ENCODE measurements at places on chromosomes 3 and 15.

DNA sequence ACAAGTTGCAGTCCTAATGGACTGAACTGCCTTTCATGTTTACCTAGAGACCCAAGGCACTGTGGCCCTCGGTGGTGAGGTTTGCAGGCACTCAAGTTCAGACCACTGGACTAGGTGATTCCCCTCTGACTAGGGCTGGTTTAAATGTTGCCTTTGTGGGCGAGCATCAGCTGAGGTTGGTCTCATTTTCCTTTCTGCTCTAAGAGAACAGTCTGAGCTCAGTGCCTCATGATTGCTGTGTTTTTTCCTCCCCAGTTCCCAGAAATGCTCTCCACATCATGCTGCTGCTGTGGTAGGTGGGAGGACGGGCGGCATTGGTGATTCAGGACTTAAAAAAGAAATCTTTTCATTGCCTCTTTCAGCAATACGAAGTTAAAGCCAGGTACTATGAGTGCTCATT is 237.2 kb downstream of the MBNL1 start:
- DNase-seq, result no peak

- DNase-seq, result no peak
Measured at GRCh38 chr3:181699171-181699903, 12.4 kb upstream of the SOX2 start.

- no peak for DNase-seq
Measured at GRCh38 chr15:49870472-49870871, 248.6 kb downstream of the ATP8B4 start.

DNA sequence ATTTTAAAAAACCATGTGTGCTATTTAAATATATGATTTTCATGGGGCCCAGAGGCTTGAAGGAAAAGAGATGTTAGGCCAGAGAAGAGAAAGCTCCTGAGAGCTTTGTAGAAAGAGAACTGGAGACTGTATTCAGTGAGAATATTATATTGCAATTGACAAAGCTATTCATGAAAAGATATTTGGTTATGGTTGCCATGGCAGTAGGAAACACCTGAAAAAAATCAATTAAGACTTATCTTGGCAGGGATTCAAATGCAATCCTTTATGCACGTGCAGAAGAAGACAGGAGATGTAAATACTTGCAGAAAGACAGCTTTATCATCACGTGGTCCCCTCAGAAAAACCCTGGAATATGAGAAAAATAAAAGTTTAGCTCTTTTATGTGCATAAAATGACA is 636.0 kb upstream of the TBL1XR1 start:
- DNase-seq, result no peak

- no peak for DNase-seq
Measured at GRCh38 chr3:121951291-121951919, 57.2 kb downstream of the SLC15A2 start.

DNA sequence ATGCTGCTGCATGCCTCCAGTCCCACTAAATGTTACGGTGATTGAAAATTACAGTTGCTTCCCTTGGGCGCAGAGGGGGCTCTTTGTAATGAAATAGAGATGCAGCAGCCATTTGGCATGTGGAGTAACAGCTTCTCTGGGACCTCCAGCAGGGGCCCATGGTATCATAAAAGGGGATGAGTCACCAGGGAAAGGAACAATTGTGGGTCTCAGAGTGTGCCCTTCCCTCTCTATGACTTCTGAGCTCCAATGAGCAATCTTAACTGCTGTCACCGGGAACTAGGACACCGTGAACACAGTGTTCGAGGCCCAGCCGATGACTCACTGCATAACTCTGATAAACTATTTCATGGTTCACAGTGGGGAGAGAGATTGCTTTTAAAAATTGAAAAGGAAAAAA is 164.8 kb upstream of the NUDT16 start:
- no peak for DNase-seq

DNA sequence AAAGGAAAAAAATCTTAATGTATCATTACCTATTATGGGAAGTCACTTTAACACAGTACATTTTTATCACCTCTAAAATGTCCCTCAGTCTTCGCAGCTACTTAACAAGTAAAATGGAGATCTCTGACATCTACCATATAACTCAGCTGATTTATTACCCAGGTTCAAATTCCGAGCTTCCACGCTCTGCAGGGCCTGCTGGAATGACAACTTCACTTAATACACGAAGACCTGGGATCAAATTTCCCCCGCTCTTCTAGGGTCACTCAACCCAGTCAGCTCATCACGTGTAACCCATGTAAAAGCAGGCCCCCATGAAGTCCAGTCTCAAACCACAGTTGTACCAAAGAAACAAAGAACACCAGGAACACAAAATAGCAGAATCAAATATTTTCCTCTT is 44.2 kb upstream of the ACP3 start:
- no peak for DNase-seq

GRCh38 chr3:195172039-195172684 is 98.8 kb downstream of the XXYLT1 start:
- DNase-seq, result no peak

- DNase-seq, result no peak
Measured at GRCh38 chr15:82810061-82810889, 847 bp downstream of the WHAMM start.

DNA sequence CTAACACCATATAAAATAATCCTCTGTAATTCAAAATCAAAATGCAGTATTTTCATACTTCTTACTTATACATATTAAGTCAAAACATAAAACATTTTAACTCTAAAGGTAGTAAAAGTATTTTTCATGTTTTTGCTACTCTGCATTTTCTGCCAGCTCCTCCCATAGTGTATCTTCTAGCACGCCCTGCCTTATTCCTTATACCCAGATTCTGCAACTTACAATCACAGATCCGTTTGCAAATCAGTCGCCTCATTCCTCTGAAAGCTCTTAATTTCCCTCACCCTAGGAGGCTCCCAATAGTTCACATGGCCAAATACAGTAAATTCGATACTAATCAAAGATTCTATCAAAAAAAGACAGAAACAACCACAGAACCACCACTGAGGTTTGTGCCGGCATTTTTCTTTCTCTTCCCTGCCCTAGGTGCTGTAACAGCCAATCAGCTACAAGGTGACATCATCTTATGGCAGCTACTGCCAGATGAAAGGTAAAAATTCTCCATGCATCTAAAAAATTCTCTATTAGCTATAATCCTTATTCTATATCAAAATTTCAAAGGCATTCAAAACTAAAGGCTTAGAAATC is 72.9 kb downstream of the CLASP2 start:
- no peak for DNase-seq

DNA sequence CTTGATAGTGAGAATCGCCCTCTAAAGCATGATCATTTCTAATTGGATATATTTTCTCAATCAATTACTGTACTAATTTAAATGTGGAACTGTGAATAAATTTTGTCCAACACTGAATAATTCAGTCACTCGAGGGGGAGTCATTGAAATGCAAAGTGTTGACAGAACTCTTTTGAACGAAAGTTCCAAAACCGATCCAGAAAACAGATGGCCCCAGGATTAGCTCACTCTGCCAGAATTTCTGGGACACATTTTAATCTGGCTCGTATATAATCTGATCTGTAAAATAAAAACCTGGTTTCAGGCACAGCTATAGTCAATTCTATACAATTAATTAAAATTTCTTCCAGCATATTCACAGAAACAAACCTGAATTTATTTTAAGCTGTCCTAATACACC is 580.4 kb downstream of the ROBO1 start:
- no peak for DNase-seq

- DNase-seq, result no peak
Measured at GRCh38 chr3:102750322-102750721, 315.5 kb downstream of the ZPLD1 start.

GRCh38 chr3:31927811-31928210 is 53.3 kb downstream of the OSBPL10 start:
- no peak for DNase-seq

DNA sequence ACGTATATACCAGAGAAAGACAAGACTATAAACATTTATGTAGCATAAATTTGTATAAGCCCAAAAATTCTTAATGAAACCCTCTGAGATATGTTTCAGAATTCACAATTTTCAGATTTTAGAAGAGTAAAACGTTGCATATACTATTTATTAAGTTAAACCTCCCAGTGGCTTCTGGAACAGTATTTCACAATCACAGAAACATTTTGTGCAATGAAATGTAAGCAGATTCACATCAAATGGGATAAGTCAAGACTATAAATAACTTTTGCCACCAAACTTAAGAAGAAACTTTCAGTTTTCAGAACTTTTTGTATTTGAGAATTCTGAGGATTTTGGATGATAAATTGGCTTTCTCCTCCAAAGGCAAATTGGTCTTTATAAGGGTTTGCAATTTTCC is 9.2 kb downstream of the SLTM start:
- DNase-seq, result no peak

GRCh38 chr3:129358177-129358771 is 70.2 kb downstream of the EFCAB12 start:
- no peak for DNase-seq

DNA sequence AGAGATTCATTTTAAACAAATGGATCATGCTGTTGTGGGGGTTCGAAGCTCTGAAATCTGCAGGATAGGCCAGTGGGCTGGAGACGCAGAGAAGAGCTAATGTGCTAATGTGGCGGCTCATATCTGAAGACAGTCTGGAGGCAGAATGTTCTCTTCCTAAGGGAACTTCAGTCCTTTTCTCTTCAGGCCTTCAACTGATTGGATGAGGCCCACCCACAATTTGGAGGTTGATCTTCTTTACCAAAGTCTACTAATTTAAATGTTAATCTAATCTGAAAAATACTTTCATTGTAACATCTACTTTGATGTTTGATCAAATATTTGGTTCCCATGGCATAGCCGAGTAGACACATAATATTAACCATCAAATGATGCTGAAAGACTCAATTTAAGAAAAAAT is 940.2 kb downstream of the ROBO1 start:
- no peak for DNase-seq

DNA sequence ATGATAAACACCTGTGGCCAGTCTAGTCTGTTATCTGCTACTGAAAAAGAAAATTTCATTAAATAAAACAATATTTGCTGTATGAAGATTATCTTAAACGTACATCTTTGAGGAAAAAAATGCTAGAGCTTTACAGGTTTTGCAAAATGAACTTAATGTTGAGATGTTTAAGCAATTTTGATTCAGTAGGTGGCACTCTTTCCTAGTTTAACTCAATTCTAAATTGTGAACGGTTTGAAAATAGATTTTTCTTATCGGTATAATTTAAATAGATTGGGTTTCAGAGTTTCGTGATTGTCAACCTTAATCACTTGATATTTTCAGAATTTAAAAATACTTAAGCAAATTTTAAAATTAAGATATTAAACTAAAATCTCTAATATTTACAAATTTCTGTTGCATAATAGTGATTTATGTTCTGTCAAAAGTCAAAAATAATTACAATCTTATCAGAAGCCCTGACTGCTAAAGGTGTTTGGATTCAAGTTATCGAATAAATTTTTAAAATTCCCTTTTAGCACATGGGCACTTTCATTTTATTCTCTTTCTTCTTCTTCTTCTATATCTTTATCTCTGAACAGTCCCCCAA is 7.0 kb upstream of the RNF111 start:
- DNase-seq, result no peak

DNA sequence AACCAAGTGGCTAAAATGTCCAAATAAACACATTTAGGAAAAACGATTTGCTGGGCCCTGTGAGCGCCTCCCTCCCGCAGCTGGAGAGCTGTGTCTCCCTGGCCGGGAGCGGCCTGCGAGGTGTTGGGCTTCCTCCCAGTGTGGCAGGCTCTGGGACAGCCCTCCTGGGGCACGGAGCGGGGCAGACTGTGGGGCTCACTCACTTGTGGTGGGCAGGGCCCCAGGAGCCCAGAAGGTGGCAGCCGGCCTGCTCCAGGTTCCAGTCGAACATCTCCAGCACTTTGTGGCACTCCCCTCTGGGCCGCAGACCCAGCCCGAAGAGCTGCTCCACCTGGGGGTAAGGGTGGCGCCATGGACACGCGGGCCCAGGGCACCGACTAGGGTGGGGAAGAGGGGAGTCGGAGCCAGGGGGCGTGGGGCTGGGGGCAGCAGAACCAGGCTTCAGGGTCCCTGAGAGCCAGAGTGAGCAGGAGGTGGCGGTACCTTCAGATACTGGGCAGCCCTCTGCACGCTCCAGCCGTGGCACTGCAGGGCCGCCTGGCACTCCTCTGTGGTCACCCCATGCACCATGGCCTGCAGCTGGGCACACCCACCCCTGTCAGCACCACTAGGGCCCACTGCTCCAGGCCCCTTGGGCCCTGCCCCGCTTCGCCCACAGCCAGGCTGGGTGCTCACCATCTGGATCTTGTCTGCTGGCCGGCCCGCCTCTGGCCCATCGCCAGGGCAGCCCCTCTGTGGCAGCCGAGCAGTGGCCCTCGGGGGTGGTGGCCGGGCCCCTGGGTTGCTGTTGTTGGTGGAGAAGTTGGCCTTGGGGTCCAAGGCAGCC is 41.5 kb downstream of the TNK2 start:
- DNase-seq, result no peak

GRCh38 chr3:43523454-43524053 is 98.3 kb downstream of the ANO10 start:
- no peak for DNase-seq

DNA sequence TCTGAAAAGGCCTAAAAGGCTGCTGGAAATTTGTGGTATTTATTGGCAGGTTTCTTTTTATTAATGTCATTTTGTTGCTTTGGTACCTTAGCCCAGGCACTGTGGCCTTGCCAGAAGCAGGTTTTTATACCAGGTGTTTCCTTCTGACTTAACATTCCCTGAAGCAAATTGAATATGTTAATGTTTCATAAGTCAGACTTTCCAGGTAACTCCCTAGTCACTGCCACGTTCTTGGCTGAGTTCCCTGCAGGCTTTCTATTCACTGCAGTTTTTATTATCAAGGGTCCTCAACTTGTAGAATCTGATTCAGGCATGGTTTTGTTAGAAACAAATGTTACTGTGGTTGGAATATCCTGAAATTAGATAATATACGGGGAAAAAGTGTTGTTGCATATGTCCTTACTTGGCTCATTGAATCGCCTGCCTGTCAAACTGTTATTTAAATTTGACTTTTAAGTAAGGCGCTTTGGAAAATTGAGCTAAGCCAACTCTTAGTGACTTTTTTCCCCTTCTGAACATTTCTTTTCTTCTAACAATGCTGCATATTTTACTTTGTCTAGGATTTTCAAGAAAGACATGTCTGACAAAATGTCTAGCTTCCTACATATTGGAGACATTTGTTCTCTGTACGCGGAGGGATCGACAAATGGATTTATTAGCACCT is 22.9 kb downstream of the ITPR1 start:
- DNase-seq, result no peak

- DNase-seq, result no peak
Measured at GRCh38 chr3:52527732-52528585, 5.7 kb downstream of the NT5DC2 start.
